ENCODE measurements at places on chromosomes 4 and X. TPM values are rescaled to one million over a fixed set of nuclear protein-coding genes. Genes with fewer than 3 reads are reported as not detected.

DNA sequence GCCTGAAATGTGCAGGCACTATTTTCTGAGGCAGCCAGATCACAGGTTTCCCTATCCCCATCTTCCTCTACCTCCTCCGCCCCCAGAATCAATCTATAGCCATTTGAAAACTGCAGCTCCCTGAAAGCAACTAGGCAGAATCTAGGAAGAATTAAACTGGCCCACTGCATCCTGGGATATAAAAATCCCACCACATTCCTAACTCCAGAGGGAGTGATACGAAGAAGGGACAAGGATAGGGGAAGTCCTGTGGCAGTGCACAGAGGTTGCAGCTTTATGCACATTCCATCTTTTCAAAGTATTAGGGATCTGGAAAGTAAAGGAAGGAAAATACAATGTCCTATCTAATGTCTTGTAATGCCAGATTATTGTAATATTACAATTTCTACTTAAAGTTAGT is 18.3 kb upstream of the HERC3 start:
- no peaks in the 10 kb centered on the region for H3K36me3 ChIP-seq
- no peaks in the 10 kb centered on the region for H3K27me3 ChIP-seq
- no peak overlapping the region for H3K27ac ChIP-seq
- no peak for DNase-seq
- no peaks in the 10 kb centered on the region for H3K4me1 ChIP-seq

- no peaks in the 10 kb centered on the region for H3K36me3 ChIP-seq
- H3K27me3 ChIP-seq = no peaks in the 10 kb centered on the region
- no peak overlapping the region for H3K27ac ChIP-seq
- H3K4me1 ChIP-seq = no peaks in the 10 kb centered on the region
- DNase-seq = no peak
Observed at GRCh38 chr4:20106921-20107320, 144.8 kb upstream of the SLIT2 start.

DNA sequence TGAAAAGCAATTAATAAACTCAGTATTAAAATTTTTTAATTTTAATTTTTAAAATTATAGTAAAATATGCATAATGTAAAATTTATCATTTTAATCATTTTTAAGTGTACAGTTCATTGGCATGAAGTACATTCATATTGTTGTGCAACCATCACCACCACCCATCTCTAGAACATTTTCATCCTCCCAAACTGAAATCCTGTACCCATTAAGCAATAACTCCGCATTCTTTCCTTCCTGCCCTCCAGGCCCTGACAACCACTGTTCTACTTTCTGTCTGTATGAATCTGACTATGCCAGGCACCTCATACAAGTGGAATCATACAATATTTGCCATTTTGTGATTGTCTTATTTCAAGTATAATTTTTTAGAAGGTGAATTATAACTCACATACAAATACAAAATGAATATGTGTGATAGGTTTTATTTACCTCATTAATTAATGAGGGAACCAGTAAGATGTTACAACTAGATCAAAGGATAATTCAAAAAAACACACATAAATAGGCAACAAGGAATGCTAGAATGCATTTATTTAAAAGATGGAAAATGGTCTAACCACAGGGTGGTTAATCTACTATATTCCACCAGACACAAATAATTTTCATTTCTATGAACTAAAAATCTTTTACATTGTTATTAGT is 13.1 kb upstream of the AFF1 start:
- no peaks in the 10 kb centered on the region for H3K36me3 ChIP-seq
- no peak for DNase-seq
- no peaks in the 10 kb centered on the region for H3K27me3 ChIP-seq
- no peaks in the 10 kb centered on the region for H3K4me1 ChIP-seq

GRCh38 chr4:176043838-176044588 is 21.6 kb upstream of the WDR17 start:
- no peak overlapping the region for H3K27ac ChIP-seq
- H3K36me3 ChIP-seq = no peaks in the 10 kb centered on the region
- DNase-seq = no peak
- H3K27me3 ChIP-seq = no peaks in the 10 kb centered on the region

DNA sequence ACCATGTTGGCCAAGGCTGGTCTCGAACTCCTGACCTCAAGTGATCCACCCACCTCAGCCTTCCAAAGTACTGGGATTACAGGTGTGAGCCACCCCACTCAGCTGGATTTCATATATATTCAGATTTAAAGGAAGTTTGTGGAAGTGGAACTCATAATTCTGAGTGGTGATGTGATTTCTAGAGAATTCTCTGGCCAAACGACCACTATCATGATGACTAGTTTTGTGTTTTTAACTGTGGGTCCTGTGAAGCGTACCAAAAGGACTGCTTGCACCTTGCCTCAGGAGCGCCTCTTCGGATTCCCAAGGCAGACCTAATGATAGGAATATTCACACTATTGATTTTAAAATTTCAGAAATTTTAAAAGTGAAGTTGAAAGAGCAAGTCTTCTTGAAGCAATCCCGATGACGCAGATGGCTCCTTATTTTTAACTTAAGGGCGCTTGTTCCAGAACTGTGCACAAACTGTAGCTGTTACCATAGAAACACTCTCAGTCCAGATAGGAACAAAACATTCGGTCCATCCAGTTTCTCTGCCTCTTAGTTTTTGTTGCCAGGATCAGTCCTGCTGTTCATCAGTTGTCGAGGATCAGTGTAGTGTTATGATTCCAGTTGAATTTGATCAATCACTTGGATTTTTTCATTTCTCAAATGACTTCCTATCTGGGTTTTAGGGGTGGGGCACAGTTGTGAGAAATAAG is 51.7 kb upstream of the CLCN4 start:
- H3K27me3 ChIP-seq = no peaks in the 10 kb centered on the region
- DNase-seq = no peak
- no peak overlapping the region for H3K4me3 ChIP-seq
- H3K27ac ChIP-seq = no peak overlapping the region
- no peaks in the 10 kb centered on the region for H3K36me3 ChIP-seq

DNA sequence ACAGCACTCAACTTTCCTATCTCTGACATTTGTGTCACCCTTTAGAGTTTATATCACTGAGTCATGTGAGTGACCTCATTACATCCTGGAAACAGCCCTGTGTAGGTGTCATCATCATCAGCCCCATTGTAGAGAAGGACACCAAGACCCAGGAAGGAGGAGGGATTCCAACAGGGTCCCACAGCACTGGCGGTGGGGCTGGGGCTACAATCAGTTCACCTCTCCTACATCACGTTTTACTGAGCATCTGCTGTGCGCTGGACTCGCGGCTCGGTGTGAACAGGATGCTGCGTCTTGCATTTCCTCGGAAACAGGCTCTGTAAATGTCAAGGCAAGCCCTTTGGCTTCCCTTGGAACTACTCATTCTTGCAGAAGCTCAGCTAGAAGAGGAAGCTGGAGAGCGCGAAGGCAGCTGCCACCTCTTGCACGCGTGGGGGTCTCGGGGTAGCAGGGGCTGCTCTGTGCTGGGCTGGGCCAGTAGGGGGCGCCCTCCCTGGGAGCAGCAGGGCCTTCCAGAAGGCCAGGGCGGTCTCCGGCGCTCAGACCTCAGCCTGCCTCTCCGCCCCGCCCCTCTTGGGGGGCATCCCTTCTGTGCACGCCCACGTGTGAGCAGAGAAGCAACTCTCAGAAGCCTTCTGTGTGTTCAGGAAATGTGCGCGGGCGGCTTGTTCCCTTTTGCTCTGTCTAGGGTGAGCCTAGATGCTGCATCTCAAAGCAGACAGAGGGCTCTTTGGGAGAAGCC is 29.0 kb downstream of the REELD1 start:
- no peak overlapping the region for H3K4me3 ChIP-seq
- H3K27me3 ChIP-seq = no peaks in the 10 kb centered on the region
- no peaks in the 10 kb centered on the region for H3K4me1 ChIP-seq

GRCh38 chr4:151291485-151291884 is 14.5 kb downstream of the PRSS48 start:
- no peaks in the 10 kb centered on the region for H3K27me3 ChIP-seq
- DNase-seq = no peak
- no peak overlapping the region for H3K27ac ChIP-seq

GRCh38 chr4:24195991-24196736 is 306.3 kb upstream of the PPARGC1A start:
- no peak overlapping the region for H3K4me3 ChIP-seq
- no peaks in the 10 kb centered on the region for H3K27me3 ChIP-seq
- no peaks in the 10 kb centered on the region for H3K36me3 ChIP-seq
- H3K27ac ChIP-seq = no peak overlapping the region

DNA sequence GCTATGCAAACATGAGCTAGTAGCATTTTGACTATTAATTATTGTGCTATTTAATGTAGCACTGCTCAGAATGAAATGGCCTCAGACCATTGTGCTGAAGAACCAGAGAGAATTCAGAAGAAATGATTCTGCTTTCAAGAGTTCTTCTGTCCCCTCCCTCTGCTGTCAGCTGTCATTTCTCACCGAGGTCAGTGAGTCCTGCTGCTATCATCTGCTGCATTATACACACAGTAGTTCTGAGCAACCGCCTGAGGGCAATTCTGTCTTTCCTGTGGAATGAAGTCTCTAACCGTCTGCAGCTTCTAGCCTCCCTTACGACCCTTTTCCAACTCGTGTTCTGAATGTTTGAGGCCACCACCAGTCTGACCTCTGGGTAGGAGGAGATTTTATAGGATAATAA is 249.4 kb downstream of the HNRNPD start:
- H3K4me3 ChIP-seq = no peak overlapping the region
- no peak overlapping the region for H3K27ac ChIP-seq
- H3K36me3 ChIP-seq = no peaks in the 10 kb centered on the region
- DNase-seq = no peak
- no peaks in the 10 kb centered on the region for H3K4me1 ChIP-seq
- H3K27me3 ChIP-seq = no peaks in the 10 kb centered on the region

TRIM75 gene
- 0.40 TPM for total RNA-seq

GABRG1 gene
- not detected for total RNA-seq

RNF128 gene
- 1.9 TPM for total RNA-seq
